ENCODE measurements at places on chromosomes 2 and 18. TPM values are rescaled to one million over a fixed set of nuclear protein-coding genes. Genes with fewer than 3 reads are reported as not detected.

DNA sequence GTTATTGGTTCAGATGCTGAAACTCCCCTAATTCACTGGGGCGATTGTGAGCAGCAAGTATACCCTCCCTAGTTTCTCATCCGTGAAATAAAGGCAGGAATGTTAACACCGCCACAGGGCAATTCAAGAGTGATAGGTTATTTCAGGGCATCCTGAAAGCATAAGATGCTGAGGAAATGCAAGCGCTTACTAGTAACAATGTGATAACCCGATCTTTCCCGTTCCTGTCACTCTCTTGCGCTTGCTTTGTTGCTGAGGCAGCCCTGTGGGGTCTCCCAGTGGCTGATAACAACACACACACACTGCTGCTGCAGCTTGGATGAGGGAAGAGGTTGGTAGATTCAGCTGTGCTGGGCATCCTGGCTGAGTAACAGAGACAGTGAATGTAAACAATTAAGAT is 259.3 kb downstream of the AGPS start:
- DNase-seq, result no peak

DNA sequence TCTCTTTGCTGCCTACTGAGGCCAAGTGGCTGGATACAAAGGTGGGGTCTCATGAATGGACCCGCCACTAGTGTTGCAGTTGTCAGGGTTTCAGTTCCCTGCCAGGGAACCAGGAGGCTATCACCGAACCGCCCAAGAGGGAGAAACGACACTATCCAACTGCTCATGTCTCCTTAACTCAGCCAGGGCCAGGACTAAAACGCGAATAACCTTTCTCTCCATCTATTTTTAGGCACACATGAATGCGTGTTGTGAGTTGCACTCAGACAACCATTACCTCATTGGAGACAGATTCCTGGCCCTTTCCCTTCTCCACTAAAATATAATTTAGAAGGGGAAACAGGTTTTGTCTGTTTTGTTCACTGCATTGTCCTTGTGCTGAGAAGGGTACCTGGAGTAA is 559.5 kb downstream of the SOCS6 start:
- DNase-seq, result no peak

DNA sequence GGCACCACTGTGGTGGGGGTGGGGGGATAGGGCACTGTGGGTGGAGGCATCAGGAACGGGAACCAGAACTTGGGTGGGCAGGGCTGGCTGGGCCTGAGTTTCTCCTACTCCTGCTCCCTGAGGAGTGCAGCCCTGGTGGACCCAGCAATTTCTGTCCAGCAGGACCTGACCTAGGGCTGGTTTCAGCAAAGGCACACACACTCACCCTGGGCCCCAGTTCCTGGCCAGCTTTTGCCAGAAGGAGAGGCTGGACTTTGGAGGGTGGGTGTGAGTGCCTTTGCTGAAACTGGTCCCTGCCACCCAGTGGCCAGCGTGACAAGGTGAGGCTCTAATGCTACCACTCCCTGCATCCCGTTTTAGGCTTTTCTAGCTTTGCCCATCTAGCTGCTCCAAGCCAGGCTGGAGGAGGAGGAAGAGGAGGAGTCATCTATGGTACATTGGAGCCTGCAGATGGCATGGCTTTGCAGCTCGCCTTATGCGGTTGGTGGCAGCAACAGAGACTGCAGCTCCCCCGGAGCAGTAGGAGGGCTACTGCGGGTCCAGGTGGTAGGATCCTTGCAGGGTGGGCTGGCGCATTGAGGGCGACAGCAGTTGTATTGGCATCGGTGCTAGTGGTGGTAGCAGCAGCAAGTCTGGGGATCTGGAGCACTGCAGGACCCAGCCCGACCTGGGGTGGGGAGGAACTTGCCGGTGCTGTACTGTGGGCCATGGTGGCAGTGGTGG is 40.4 kb upstream of the IMP4 start:
- no peak for DNase-seq

DNA sequence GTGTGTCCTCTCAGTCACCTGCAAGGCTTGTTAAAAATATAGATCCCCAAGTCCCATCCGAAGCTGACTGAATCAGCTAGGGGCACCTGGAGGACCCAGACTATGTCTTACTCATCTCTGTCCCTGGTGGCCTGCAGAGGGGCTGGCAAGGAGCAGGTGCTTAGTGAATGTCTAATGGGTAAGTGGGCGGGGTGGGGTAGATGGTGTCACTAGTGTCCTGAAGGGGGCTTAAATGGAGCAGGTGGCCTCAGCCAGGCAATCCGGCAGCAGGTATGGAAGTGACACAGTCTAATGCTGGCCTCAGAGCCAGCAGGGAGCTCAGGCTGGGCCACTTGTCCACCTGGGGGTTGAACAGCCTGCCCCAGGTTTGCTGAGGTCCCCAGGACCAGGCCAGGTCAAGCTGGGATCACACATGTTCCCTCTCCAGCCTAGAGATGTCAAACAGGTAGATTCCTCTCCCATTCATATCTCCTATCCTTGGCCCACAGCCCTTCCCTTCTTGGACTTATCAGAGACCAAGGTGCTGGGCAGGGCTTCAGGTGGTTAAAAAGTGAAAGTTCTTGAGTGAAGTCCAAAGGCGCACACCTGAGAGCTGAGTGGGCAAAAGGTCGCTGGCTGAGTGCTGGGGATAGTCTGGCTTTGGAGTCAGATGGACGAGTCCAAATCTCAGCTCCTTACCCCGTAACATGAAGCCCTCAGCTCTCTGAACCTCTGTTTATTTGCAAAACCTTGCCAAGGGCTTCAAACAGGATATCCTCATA is 1.7 kb downstream of the STEAP3 start:
- DNase-seq, result no peak

GRCh38 chr2:195543902-195544894 is 112.8 kb upstream of the SLC39A10 start:
- no peak for DNase-seq

DNA sequence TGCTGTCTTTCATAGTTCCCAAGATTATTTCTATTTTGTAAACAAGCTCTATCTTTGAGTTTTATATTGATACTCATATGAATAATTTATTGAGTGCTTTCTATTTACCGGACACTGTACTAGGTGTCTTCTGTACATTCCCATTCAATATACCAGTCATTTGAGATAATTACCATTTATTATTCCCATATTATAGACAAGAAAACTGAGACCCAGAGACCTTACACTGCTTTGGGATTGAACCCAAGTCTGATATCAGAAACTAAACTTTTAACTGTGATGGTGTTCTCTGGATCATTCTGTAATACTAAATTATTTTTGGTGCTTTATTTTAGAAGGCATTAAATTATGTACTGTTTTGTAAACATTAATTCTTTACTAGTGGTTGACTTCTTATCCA is 17.3 kb downstream of the SPOPL start:
- no peak for DNase-seq

DNA sequence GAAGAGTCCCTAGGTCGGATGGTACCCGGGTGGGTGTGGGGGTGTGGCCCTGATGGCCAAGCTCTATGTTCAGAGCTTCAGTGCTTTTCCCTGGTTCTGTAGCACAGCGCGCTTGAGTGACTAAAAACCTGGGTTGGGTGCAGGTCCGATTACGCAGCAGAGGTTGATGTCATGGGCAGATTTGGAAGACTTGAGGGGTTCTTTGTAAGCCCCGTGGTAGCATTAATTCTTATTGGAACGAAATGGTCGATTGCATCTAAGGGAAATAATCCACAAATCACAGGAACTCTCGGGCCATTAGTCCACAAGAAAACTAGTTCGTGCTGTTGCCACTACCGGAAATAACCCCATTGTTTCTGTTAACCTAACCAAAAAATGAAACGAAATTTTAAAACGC is 9.0 kb downstream of the HOXD8 start:
- DNase-seq, result no peak

DNA sequence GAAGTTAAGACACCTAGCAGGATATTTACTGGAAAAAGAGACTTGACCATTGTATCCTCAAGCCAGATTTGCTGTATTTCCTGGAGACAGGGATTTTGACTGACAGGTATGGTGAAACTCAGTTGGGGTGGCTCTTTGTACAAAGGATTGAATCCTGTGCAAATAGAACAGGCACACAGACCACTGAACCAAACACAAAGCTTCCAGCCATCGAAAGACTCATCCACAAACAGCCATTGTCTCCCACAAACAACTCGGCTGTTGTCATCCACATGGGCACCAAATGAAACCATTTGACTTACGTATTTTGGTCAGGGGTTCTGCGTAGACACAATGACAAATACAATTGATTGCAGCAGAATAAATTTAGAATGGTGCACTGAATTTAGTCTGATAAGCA is 15.9 kb downstream of the RNF152 start:
- DNase-seq, result no peak

DNA sequence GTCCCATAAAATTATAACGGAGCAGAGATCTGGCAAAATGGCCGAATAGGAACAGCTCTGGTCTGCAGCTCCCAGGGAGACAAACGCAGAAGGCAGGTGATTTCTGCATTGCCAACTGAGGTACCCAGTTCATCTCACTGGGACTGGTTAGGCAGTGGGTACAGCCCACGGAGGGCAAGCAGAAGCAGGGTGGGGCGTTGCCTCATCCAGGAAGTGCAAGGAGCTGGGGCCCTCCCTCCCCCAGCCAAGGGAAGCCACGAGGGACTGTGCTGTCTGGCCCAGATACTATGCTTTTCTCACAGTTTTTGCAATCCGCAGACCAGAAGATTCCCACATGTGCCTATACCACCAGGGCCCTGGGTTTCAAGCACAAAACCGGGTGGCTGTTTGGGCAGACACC is 22.8 kb downstream of the ICA1L start:
- no peak for DNase-seq

GRCh38 chr2:75602724-75603342 is 42.1 kb upstream of the EVA1A start:
- peak; percentile 50 for DNase-seq

DNA sequence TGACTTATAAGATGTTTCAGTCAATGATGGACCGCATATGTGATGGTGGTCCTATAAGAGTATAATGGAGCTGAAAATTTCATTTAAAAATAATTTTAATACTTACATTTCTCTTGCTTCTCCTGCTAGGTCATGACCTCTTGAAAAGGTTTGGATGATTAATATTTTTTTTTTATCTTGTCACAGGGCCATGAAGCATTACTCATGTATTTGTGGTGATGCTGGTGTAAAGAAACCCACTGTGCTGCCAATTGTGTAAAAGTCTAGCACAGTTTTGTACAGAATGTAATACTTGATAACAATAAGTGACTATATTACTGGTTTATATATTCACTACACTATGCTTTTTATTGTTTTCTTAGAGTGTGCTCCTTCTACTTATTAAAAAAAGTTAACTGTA is 124.2 kb upstream of the CELF4 start:
- DNase-seq, result no peak

DNA sequence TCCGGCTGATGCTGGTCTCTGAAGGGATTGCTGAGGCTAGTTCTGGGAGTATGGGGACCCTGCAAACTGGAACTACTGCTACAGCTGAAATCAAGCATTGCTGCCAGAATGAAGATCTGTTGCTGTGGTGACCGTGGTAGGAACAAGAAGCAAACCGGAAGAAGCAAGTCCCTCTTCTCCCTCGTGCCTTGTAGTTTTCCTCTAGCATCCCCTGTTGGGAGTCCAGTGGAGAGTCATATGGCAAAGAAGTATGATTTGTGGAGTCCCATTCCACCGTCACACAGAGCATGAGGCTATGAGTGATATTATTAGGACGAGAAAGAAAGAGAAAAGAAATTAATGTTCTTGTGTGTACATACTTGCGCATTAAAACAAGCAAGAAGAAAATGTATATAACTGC is 138.8 kb upstream of the SP5 start:
- no peak for DNase-seq

The PSD4 gene
- total RNA-seq, result 0.32 TPM

The LRRC30 gene
- total RNA-seq, result not detected

The RNMT gene
- total RNA-seq, result 15.5 TPM

The REG1B gene
- not detected for total RNA-seq

The BOK gene
- total RNA-seq, result 39.4 TPM

The CNGA3 gene
- not detected for total RNA-seq

The ANKRD29 gene
- total RNA-seq, result 0.46 TPM

The SCN3A gene
- total RNA-seq, result under 0.01 TPM

Data from pulmonary artery endothelial cell (primary cell).